ENCODE measurements at places on chromosomes 1 and 21.

GRCh38 chr1:54403808-54404261 is 2.4 kb downstream of the SSBP3 start:
- DNase-seq: no peak

DNA sequence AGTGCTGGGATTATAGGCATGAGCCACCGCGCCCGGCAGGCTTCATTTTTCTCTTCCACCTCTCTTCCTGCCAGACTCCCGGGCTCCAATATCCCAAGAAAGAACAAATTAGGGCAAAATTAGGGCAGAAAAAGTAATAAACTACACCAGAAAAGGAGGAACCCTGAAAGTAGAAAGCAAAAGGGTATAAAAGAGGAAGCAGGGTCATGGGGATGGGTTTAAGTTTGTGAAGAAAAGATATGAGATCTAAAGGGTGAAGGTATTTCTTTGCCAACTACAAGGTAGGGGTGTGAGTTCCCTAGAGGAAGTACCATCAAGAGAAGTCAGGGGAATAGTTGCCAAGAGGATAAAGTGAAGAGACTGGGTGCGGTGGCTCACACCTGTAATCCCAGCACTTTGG is 9.9 kb downstream of the PTPN22 start:
- DNase-seq: no peak

GRCh38 chr1:46425726-46426125 is 31.6 kb downstream of the FAAH start:
- DNase-seq: no peak

GRCh38 chr1:53691326-53691725 is 47.6 kb downstream of the GLIS1 start:
- DNase-seq: no peak

Measured in stimulated activated CD8-positive, alpha-beta memory T cell treated with anti-CD3 and anti-CD28 coated beads, Interleukin-2, amount 100 ng/mL, for 1 hour (primary cell).